RCC 7860 (cell line): ENCODE measurements at places on chromosomes 3 and 15.

DNA sequence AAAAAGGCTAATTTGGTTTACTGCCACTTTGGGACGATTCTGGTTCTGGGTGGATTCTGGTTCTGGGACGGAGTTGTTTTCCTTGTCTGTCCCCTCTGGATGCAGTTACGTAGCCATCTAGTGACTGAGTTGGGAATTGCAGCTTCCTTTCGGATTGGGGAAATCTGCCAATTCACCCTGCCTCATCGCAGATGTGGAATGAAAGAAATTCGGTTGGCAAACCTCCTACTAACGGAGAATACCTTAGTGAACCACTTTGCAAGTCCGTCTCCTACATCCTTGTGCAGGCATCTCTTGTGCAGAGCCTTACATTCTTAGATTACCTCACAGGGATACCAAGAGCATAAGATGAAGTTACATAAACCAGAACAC is 31.5 kb upstream of the AP4E1 start:
- peak; percentile 77 for DNase-seq

GRCh38 chr3:172148241-172148640 is 108.9 kb downstream of the FNDC3B start:
- peak; percentile 57 for DNase-seq

DNA sequence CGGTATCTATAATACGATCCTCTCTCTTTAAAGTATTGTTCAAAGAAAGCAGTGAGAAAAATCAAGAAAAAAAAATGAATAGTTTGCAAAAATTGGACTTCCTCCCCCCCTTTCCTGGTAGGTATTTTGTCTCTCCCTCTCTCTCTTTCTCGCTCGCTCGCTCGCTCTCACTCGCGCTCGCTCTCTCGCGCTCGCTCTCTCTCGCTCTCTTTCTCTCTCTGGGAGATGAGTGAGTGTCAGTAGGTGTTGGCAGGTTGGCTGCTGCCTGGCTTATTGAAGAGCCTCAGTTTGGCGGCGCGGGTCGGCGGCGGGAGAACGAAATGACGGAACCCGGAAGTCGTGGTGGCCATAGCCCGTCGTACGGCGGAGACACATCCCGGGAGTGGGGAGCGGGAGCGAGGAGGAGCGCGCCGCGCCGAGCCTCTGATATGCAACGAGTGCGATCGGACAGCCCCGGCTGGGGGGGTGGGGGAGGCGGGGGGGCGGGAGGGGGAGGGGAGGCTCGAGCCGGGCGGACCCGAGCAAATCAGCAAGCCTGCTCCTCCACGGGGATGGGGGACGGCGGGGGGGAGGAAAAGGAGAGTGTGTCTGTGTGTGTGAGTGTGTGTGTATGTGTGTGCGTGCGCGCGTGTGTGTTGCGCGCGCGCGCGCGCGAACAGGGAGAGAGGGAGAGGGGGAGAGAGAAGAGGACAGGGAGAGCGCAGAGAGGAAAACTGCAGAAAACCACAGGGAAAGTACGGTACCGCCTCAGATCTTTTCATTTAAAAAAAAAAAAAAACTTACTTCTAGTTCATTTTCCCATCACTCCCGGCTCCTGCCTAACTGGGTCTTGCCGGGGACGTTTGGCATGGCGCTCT is at the start of gene MEIS2:
MEIS2 (minus strand) TSS at position 441 of the 857 bp plus-strand sequence. CDS start 1,083 bp downstream, outside the sequence.
- peak; percentile 78 for DNase-seq

GRCh38 chr15:75923756-75924155 is 20.1 kb downstream of the FBXO22 start:
- DNase-seq: no peak

DNA sequence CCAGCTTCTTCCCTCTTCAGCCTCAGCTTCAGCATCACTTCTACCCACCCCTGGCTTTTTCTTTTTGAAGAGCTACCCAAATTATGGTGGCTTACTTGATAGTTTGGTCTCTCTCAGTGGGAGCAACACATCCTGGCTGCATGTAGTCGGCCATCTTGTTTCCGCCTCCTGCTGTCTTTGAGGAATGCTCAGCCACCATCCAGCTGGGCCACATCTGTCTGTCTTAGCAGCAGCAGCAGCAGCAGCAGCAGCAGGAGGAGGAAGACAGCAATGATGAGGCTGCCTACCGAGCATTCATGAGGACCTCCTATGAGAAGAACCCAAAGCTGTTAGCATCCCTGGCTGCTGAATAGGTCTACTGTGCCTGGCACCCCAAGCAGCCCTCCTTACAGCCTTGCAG is 19.7 kb downstream of the IL16 start:
- no peak for DNase-seq

DNA sequence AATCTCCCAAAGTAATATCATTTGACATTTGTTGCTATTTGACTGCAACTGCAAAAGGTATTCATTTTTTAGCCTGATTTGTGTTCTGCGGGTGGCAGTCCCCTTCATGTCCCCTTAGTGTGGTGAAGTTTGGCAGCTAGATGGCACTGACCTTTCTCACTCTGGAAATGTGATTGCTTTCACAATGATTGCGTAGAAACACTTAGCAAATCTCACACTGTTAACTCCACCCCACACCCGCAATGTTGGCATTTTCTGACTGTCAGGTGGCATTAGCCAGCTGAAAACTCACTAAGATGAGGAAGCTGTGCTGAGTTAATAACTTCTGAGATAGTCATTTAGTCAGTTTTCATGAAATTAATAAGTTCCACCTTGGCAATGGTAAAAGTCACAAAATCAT is 76.9 kb downstream of the TRIM69 start:
- DNase-seq: no peak

- no peak for DNase-seq
These were observed 52.6 kb downstream of the UACA start for GRCh38 chr15:70710714-70711113.

GRCh38 chr3:4514321-4514720 is 21.2 kb downstream of the ITPR1 start:
- DNase-seq: no peak

DNA sequence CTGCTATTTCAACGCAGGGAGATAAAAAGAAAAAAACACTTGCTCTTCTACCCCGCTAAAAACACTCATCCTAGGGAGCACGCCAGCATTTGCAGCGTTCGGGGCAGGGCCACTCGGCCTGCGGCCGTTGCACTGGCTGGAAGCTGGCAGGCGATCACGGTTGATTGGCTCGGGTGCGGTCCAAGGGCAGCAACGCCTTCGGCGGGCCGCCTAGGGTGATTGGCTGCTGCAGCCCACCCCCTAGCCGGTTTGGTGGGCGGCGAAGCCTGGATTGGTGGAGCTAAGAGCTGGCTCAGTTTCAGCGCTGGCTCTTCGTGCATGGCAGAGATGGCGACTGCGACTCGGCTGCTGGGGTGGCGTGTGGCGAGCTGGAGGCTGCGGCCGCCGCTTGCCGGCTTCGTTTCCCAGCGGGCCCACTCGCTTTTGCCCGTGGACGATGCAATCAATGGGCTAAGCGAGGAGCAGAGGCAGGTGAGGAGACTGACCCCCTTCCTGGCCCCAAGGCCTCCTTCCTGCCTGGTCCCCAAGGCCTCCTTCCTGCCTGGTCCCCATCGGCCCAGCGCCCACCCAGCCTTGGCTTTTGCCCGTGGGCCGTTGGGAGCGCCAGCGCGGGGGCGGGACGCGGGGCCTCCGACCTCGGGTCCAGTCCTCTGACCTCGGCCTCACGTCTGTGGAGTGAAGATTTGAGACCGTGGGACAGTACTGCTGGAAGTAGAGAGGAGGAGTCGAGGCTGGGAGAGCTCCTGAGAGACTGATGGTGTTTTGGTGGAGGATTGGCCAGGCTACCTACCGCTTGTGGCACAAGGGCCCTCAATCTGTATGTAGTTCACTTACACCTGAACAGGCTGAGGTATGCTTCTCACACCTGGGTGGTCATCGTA is at the start of gene IVD:
IVD (plus strand) TSS at position 295 of the 881 bp plus-strand sequence; CDS start at position 328, 33 bp downstream.
- peak; percentile 79 for DNase-seq

GRCh38 chr3:74862476-74862875 is 248.0 kb upstream of the CNTN3 start:
- DNase-seq: no peak

- peak; percentile 50 for DNase-seq
These were observed 124.6 kb upstream of the KCNAB1 start for GRCh38 chr3:155995525-155996370.

DNA sequence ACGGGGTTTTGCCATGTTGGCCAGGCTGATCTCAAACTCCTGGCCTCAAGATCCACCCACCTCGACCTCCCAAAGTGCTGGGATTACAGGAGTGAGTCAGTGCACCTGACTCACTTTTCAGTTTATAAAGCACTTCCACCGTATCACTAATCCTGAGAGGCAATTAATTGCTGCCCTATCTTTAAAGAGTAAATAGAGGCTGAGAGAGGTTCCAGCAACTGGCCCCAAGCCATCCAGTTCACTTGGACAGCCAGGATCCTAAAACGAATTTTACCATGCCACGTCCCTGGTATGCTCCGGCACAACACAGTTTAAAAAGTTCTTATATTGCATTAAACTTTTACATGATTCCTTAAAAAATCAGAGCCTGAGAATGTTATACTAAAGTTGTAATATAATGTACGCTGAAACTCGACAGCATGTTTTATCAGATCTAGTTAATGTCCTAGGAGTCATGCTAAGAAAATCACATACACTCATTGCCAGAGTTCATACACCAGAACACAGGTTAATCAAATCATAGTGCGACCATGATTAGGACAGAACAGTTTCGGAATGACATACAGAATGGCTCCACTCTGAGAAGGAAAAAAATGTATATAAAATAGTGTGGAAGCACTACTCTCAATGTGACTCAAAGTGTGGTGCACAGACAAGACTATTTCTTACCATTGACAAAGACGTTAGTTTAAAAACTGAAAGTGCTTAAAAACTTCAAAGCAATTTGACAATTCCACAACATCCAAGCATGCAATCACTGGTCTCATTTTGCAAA is 125.4 kb downstream of the ULK4 start:
- no peak for DNase-seq

- peak; percentile 14 for DNase-seq
These were observed 45.8 kb upstream of the FBXL22 start for GRCh38 chr15:63551400-63551799.
